Activated naive CD4-positive, alpha-beta T cell treated with Interleukin-2 at 50 U/mL for 16 hours (primary cell): ENCODE measurements at places on chromosomes 2 and 18.
A peak's percentile ranks its signal among the peaks of the same experiment; 100 is the strongest.

- DNase-seq: peak; percentile 22
Observed at GRCh38 chr2:171260471-171261424, 100.1 kb upstream of the TLK1 start.

GRCh38 chr2:174931724-174932123 lies 73.5 kb downstream of the CHN1 start:
- no peak for DNase-seq

- DNase-seq: no peak
Observed at GRCh38 chr18:33579349-33580215, 1.6 kb downstream of the ASXL3 start.

- DNase-seq: no peak
Observed at GRCh38 chr18:7954238-7954637, 387.1 kb downstream of the PTPRM start.

DNA sequence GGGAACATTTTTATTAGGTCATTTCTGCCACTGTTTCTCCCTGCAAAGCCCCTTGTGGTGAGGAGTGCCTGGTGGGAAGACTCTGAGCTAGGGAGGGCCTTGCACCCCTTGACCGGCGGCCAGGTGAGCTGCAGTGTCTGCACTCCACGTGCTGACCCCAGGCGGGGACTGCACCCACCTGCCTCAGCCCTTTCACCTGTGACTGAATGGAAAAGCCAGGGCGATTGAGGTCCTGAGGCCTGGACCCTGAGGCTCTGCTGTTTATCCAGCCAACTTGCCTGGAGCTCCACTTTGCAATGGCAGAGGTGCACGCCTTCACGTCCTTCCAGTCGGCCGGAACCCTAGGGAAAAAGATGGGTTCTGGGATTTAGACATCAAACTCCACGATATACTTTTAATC lies 53.1 kb downstream of the TMEM18 start:
- DNase-seq: no peak
